Tongue (tissue), 3 donors: ENCODE measurements at places on chromosomes 2 and 18.

- DNase-seq = no peak
Observed at GRCh38 chr2:235390816-235391194, 103.0 kb upstream of the AGAP1 start.

DNA sequence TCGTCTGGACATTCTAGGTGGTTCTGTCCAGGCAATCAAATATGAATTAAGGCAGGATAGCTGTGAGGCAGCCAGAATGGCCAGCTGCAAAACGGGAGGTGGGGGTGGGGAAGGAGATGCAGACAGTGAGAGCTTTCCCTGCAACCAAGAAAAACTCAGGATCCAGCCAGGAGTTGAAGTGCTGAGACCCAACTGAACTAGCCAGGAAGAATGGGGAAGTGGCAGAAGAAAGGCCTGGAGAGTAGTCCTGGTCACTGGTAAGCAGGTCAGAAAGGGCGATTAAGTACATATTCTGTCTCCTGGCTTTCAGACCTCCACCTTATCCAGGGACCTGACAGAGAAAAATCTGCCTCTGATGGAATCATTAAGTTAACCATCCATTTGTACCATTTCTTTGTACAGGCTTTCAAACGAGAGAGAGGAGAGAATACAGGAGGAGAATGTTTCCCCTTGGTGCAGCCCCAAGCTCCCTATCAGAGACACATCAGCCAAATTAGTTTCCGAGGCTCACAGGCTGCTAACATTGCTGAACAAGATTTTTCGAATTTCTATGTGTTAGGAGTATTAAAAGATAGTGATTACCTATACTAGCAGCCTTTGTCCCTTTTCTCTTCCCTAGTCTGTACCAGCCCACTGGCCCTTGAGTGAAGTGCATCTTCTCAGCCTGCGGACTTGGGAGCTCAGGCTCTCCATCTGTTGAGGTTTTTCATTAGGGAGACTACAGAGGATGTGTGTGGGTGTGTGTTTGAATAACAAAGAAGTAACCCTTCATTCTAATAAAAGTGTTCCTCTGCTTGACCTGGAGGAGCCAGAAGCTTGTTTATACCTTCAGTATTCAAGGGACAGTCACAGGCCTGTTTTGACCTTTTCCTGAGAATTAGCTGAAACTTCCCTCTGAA lies 12.5 kb upstream of the HOXD1 start:
- no peak for DNase-seq

DNA sequence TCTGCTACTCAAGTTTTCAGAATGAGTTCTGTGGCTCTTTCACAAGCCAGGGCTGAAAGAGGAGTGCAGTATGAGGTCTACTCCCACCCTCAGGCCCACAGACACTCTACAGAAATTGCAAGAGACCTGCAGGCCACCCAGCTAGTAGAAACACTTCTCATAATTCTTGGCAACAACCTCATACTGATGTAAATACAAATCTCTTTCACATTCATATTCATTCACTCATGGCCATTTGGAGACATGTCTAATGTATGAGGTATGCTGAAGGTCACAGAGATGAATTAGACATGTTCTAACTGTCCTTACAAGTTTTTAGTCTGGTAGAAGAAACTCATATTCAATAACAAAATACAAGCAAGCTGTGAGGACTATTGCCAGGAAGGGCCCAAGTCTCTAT lies 83.8 kb upstream of the KLHL29 start:
- no peak for DNase-seq

GRCh38 chr18:55220523-55220922 lies 261.3 kb upstream of the CCDC68 start:
- peak; percentile 64 for DNase-seq

DNA sequence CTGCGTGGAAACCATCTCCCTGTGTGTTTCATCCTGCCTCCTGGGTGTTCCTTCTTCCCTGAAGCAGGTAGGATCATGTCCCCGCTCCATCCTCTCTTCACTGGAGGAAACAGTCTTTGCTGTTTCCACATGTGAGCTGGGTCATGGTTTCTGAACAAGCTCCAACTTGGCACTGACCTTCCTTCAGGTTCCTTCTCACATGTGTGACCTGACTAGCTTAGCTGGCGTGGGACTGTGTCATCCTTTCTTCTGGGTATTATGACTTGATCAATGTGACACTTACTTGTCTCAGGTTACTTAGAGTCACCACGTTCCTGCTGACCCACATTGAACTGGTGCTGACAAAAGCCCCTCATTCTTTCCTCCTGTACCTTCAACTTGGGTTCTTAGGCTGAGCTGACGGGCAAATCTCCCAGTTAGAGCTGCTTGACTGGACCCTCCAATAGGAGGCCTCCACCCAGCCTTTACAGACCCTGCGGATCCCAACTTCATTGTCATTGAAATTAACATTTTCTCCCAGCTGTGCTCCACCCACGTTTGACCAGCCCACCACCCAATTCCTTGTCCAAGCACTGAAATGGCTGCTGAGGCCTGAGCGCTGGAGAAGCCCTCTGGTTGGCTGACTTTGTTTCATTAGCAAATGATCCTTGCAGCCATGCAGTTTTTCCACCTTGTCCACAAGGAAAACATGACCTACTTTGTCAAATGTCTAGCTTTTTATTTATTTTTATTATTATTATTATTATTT lies 128.1 kb downstream of the DDX1 start:
- DNase-seq = no peak

DNA sequence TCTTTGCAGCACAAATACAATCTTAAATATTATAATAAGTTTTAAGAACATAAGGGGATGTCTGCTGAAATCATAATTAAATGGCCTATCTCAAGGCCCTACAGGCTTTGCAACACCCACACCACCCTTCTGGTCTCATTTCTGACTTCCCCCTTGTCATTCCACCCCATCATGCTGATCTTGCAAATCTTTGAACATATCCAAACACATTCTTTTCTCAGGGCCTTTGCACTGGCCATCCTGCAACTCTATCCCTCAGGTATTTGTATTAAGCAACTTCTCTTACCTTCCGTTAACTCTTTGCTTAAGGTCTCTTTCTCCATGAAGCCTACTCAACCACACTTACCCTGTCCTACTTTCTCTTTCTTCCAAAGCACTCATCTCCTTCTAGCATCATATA lies 51.8 kb upstream of the CCDC150 start:
- DNase-seq = no peak

- no peak for DNase-seq
Observed at GRCh38 chr2:185785851-185786473, 47.4 kb downstream of the FSIP2 start.

DNA sequence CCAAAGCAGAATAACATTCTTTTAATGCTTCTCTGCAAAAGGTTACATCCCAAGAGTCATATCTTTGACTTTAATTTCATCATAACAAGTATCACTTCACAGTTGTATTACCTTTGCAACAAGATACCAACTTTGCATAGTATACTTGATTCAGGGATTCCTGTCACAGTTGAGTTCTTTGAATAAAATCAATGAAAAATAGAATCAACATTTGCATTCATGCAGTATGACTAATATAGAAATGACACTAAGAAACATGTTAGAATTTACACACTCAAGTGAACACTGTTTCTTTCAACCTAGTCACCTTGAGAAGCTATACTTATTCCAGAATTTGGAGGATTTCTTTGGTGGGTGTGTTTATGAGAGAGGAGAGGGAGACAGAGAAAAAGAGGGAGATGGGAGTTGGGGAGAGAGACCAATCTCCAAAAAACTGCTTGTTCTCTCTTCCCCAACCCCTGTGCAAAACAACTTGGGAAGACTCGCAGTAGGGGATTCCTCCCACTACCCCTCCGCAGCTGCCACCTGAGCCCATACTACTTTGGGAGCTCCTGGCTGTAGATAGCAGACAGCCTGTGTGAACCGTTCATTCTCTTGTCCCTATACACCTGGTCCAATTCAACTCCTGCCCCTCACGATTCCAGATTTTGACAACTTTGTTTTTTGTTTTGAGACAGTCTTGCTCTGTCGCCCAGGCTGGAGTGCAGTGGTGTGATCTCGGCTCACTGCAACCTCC lies 57.7 kb downstream of the PELI1 start:
- no peak for DNase-seq

DNA sequence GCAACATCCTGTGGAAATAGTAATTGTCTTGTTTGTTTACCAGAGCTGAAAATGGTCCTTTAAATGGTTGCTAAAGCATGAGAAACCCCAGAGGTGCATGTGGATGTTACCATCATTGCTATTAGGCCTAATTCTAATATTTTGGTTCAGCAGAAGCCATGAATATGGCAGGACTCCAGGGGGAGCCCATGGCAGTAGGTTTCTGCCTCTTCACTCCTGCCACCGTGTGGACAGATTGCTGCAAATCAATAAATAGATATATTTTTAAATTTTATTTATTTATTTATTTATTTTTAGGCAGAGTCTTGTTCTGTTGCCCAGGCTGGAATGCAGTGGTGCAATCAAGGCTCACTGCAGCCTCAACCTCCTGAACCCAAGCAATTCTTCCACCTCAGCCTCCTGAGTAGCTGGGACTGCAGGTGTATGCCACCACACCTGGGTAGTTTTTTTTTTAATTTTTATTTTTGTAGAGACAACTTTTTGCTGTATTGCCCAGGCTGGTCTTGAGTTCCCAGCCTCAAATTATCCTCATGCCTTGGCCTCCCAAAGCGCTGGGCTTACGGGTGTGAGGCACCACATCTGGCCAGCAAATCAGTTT lies 54.9 kb upstream of the CAPN13 start:
- DNase-seq = peak; percentile 79

DNA sequence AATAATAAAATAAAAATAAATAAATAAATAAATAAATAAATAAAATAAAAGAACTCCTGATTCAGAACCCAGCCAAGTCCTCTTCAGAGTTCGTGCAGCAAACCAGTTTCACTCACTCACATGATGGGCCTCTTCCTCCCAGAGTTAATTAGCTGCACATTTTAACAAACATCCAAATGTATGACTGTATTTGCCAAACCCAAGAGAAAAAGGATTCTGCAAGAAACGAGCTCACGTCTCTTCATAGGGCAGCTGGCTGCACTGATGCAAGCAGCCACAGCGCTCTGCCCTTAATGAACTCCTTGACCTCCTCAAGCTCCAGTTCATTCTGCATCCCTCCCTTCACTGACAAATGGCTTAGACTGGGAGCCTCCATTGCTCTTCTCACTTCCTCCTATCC lies 55.1 kb downstream of the MREG start:
- DNase-seq = no peak

DNA sequence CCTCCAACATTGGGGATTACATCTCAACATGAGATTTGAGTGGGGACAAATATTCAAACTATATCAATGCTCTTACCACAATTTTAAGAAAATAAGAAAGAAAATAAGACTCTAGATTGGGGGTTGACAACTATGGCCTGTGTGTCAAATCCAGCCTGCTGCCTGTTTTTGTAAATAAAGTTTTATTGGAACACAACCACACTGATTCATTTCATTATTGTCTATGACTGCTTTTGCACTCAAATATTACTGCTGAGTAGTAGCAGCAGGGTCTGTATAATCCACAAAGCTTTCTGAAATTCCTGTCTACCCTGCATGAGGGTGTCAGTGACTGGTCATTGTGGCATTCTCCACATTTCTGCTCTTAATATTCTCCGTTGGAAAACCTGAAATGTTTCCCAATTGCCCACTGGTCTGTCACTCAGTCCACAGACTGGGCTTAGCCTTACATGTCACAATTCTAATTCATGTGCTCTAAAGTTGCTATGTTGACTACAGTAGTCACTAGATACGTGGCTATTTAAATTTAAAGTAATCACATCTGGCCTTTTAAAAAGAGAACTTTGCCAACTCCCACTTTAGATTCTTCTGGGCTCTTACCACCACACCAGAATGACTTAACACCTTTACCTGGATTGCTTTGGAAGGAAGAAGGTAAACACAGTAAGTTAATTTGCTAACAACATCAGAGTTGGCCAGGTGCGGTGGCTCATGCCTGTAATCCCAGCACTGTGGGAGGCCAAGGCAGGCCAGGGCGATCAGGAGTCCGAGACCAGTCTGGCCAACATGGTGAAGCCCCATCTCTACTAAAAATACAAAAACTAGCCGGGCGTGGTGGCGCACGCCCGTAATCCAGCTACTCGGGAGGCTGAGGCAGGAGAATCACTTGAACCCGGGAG lies 86.9 kb downstream of the CLHC1 start:
- no peak for DNase-seq
